Dermis blood vessel endothelial cell (primary cell): ENCODE measurements at places on chromosomes 5 and 9. TPM values are rescaled to one million over a fixed set of nuclear protein-coding genes. Genes with fewer than 3 reads are reported as not detected.
A peak's percentile ranks its signal among the peaks of the same experiment; 100 is the strongest.

DNA sequence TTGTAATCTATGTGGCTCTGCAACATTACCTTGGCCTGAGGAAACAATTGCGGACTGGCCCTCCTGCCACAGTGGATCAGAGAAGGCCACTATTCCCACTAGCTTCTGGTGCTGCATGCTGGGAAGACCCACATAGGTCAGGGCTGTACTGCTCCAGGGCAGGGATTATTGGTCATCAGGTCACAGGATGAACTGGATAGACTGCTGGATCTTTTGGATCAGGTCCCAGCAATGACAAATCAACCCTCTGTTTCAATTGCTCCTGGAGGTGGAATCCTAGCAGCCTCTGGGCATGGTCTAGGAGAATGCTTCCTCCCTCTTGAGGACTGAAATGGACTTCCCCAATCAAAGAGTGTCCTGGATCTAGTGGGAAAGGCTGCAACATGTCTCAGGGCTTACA is 66.7 kb upstream of the PHF24 start:
- DNase-seq: no peak

GRCh38 chr5:71924980-71925379 is 182.3 kb upstream of the MAP1B start:
- DNase-seq: peak; percentile 68

GRCh38 chr5:82593481-82593880 is 315.3 kb upstream of the RPS23 start:
- DNase-seq: no peak

DNA sequence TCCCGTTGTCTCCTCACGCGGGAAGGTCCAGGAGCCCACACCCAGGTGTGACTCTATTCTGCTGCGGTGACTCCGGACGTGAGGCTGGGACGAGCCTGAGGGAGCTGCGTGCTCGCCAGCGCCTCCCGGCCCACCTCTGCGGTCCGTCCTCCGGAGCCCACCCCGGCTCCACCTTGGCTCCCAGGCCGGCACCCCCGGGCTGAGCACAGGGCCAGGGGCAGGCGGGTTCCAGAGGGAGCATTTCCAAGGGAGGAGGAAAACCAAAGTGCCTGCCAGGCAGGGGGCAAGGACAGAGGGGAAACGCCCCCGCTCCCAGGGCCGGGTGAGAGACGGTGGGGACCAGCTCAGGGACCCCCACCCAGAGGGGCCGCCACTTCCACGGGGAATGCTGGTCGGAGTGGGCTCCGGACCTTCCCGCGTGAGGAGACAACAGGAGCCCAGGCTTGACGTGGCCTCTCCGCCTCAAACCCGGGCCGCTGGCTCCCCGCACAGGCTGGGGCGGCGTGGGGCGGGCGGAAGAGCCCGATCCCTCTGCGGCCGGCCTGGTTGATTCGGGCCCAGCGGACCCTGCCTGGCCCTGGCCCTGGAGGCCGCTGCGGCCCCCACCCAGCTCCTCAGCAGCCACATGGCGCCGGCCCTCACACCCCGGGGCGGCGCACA is 26.0 kb downstream of the IRX4 start:
- no peak for DNase-seq

GRCh38 chr9:122975196-122975595 is 34.4 kb downstream of the RABGAP1 start:
- DNase-seq: peak; percentile 71

GRCh38 chr5:170411100-170411499 is 21.9 kb upstream of the KCNMB1 start:
- DNase-seq: no peak

DNA sequence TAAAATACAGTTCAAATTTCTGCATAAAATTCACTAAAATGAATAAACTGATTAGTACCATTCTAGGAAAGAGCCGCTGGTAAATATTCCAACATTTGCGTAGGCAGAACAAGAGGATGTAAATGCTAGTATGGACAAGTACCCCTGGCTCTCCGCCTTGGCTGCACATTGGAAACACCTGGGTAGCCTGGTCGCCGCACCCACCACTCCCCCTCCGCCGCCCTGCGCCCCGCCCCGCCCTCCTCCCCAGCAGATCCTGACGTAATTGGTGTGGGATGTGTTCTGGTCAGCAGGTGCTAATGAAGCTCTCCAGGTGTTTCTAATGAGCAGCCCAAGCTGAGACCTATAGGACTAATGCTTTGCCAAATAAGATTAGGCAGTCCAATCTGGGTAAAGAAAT is 225.7 kb downstream of the FRMD3 start:
- DNase-seq: no peak

GRCh38 chr5:4924577-4924976 is 215.6 kb upstream of the ADAMTS16 start:
- DNase-seq: no peak

GRCh38 chr5:119327018-119327417 is 28.8 kb upstream of the TNFAIP8 start:
- DNase-seq: no peak

GRCh38 chr9:95008151-95008771 is 281.8 kb downstream of the AOPEP start:
- peak; percentile 66 for DNase-seq

- no peak for DNase-seq
These were observed 72.7 kb upstream of the HSPA9 start for GRCh38 chr5:138647794-138648410.

DNA sequence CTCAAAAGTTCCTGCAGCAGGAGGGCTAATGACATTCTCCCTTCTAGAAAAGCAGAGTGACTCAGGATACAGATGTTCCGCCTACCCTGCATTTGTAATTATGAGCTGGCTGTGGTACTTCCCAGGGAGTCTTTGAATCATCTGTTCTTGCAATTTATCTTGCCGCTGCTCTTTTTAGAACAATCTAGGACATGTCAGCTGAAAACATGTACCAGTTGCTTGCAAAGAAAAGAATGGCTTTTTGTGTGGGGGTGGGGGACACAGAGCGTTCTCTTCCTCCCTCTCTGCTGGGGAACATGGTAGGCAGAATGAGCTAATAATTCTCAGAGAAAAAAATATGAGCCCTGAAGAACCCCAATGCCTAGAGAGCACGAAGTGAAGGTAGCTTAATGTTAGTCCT is 51.7 kb upstream of the TUT7 start:
- peak; percentile 15 for DNase-seq

GRCh38 chr5:9362600-9362999 is 183.3 kb downstream of the SEMA5A start:
- no peak for DNase-seq

GRCh38 chr5:148509893-148510292 is 126.1 kb downstream of the FBXO38 start:
- no peak for DNase-seq

- DNase-seq: no peak
These were observed 79.6 kb upstream of the SLCO6A1 start for GRCh38 chr5:102578362-102578761.

- no peak for DNase-seq
These were observed 88.0 kb downstream of the PLPP1 start for GRCh38 chr5:55446640-55447351.

- no peak for DNase-seq
These were observed 370.1 kb downstream of the KIAA0825 start for GRCh38 chr5:94248175-94248875.

GRCh38 chr9:4936823-4937222 is 48.2 kb upstream of the JAK2 start:
- no peak for DNase-seq

GRCh38 chr5:160327818-160328217 is 15.5 kb upstream of the CCNJL start:
- no peak for DNase-seq

GRCh38 chr5:41281215-41281810 is 68.0 kb upstream of the C6 start:
- no peak for DNase-seq

GRCh38 chr5:15680455-15680854 is 180.5 kb downstream of the FBXL7 start:
- no peak for DNase-seq

PRUNE2 gene
- 7.8 and 22.4 TPM in 2 replicates for total RNA-seq

PDE8B gene
- under 0.01 TPM in 2 replicates for total RNA-seq

RNF180 gene
- 3.2 and 6.1 TPM in 2 replicates for total RNA-seq

INSL6 gene
- total RNA-seq: not detected in 2 replicates

IFNA2 gene
- total RNA-seq: not detected in 2 replicates

SNAPC4 gene
- total RNA-seq: 10.2 and 12.6 TPM in 2 replicates

MIGA2 gene
- total RNA-seq: 34.4 and 39.5 TPM in 2 replicates

DND1 gene
- total RNA-seq: 0.14 and 0.68 TPM in 2 replicates

EGFL7 gene
- 571 and 768 TPM in 2 replicates for total RNA-seq

HMMR gene
- total RNA-seq: 16.2 and 60.2 TPM in 2 replicates
